Epithelial cell of esophagus (primary cell): ENCODE measurements at places on chromosomes 2 and 18.
A peak's percentile ranks its signal among the peaks of the same experiment; 100 is the strongest.

DNA sequence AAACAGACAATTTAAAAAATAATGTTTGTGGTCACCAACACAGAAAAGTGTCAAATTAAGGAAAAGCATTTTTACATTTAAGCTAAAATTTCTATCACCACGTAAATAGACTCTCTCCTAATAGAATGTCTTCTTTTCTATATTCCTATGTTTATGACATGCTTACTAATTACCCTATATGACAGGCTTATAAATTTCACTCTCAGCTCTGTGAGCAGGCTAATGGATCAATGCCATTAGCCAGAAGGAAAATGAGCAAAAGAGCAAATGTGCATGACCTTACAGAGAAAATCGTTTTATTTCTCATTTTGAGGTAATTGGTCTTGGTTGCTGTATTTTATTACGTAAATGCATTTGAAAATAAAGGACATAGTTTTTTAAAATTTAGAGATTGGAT, 209.7 kb downstream of the TMX3 start:
- no peak for DNase-seq

DNA sequence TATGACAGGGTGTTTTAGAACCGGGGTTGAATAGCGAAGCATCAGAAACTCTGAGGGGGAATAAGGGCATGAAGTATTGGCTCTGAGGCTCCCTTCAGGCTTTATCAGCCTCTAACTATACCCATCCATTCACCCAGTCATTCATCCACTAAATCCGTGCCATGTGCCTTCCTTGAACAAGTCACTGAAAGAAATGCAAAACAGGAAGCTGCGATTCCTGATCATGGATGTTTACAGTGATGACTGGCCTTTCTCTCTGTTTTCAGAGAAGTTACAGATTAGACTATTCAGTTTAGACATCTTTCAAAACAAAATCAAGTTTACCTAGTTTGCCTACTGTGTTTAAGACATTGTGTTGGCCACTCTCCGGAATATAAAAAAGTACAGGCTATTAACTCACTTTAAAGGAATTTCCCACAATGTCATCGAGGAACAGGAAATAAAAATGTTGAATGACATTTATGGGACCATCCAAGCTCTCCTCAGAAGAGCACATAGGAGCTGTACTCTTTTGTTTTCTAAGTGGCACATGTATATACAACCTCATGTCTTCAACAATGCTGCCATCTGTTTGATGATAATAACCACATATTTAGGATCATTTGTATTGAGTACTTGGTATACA, 43.8 kb upstream of the SLC14A1 start:
- no peak for DNase-seq

- no peak for DNase-seq
Observed at GRCh38 chr18:58378411-58379379, 250.2 kb downstream of the ALPK2 start.

- no peak for DNase-seq
Observed at GRCh38 chr18:3624546-3624934, 174.6 kb downstream of the TGIF1 start.

- DNase-seq: no peak
Observed at GRCh38 chr2:79627237-79627636, 114.4 kb downstream of the CTNNA2 start.

- no peak for DNase-seq
Observed at GRCh38 chr18:48352051-48352755, 57.0 kb downstream of the ZBTB7C start.

- DNase-seq: no peak
Observed at GRCh38 chr2:9780368-9781130, 62.7 kb upstream of the TAF1B start.

DNA sequence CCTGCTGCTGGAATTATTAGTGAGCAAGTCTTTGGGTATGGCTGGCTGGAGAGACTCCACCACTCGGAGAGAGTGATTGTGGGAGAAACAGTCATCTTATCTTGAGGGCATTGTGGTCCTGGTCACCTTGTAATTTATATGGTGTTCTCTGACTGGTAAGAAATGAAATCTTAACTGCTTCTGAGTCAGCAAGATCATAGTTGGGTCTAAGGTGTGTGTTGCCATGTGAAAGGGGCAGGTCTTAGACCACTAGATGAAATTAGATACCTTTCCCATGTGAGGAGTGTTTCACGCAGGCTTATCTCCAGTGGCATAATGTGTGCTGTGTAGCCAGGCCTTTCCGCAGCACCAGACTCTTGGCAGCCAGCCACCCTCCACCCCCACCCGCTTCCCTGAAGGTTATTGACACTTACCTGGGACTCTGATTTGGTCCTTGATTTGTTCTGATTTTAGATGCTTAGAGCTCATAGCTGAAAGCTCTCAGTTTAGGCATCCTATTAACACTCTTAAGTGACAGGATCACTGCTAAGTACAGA, 7.7 kb downstream of the MAPRE3 start:
- DNase-seq: peak; percentile 11

GRCh38 chr2:1817256-1818051, 73.1 kb upstream of the PXDN start:
- DNase-seq: peak; percentile 80

DNA sequence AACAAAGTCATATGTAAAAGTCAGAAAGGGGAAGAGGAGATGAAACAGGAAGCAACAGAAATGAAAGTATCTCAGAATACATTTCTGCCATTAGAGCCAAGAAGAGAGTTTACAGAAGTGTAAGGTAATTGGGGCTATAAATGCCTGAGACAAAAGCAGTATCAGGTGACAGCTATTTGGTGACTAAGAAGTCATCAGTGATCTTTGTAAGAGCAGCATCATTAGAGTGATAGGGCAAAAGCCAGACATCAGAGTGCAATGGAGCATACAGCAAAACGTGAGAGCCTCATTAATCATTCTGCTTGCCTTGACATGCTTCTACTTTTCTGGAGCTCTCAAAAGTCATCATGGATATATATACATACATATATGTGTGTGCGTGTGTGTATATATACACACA, 804.7 kb upstream of the PIK3C3 start:
- peak; percentile 84 for DNase-seq

GRCh38 chr2:229660951-229661350, 53.4 kb downstream of the DNER start:
- peak; percentile 42 for DNase-seq

DNA sequence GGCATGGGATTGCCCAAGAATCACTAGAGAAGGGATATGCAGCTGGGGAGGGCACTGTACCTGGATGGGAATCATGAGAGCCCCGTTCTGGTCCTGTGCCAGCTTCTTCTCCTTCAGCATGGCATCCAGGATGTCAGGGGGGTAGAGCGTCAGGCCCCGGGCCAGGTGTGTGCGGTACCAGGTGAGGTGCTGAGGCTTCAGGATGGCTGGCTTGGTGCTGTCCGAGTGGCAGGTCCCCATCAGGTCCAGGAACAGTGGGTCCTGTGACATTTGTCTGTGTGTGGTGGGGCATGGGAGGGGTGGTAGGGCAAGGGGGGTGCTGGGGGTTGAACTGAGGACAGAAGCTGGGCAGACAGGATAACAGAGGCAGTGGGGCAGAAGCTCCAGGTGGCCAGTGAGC, 13.2 kb downstream of the CFAP65 start:
- no peak for DNase-seq

DNA sequence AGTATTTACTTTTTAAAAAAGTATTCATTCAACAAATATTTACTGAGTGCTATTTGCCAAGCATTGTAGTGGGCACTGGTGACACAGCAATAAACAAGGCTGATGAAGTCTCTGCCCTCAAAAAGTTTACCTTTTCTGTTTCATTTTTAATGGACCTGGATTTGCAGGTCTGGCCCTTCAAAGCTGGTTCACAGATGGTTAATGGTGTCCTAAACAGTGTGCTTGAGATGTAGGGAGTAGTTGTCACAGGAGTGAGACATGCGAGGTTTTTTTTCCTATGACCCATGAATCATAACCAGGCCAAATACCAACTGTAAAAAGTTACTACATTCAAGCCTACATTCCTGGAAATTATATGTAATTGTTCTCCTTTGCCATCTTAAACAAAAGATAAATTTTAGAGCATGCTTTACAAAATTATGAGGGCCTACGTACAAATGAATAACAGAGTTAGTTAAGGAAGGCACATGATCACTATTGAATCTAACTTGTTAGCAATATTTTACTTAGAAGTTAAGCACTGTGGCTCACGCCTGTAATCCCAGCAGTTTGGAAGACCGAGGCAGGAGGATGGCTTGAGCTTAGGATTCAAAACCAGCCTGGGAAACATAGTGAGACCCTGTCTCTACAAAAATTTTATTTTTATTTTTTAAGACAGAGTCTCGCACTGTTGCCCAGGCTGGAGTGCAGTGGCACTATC, 223.9 kb downstream of the MBD5 start:
- DNase-seq: peak; percentile 53

GRCh38 chr18:33960417-33960816, 264.3 kb downstream of the NOL4 start:
- DNase-seq: peak; percentile 7

GRCh38 chr2:145771525-145771924, 1251.6 kb upstream of the ZEB2 start:
- no peak for DNase-seq

DNA sequence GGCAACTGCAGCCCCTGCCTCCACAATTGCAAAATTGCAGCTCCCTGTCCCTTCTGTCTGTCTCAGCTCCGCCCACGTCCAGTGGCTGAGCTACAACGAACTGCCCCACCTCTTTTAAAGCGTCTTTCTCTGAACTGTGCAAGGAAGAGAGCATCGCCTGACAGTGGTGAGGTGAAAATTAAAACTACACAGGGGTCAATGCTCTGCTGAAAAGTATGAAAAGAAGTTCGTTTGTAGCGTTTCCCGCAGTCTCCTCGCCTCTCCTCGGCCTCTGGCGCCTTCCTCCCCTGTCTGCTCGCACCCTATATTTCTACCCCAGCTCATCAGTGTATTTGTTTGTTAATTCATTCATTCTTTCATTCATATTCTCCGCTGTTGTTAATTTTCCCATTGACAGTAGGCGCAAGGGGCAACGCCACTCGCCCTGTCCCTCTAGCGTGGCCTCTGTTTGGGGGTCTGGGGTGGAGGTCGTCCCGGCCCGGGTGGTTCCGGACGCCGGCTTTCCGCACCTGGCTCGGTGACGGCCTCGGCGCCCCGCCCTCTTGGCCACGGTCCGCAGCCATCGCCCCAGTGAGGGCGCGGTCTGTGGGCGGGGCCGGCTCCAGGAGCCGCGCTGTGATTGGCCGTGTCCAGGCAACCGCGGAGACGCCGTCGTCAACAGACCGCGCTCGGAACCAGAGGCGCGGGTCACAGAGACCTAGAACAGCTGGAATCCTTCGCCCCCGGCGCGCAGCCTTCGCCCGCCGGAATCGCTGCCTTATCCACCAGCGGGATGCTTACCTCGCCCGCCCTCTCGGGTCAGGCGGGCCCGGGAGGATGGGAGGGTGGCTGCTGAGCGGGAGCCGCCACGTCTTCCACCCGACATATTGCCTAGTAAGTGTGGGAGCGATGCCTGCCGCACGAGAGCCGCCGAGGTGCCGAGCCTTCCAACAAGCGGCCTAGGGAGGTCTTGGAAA, at the start of gene VWA3B:
VWA3B (plus strand) TSS at position 677 of the 956 bp plus-strand sequence. CDS start 5,926 bp downstream, outside the sequence.
- peak; percentile 72 for DNase-seq
